Fibroblast of pulmonary artery (primary cell): ENCODE measurements at places on chromosomes 12 and 14.
A peak's percentile ranks its signal among the peaks of the same experiment; 100 is the strongest.

DNA sequence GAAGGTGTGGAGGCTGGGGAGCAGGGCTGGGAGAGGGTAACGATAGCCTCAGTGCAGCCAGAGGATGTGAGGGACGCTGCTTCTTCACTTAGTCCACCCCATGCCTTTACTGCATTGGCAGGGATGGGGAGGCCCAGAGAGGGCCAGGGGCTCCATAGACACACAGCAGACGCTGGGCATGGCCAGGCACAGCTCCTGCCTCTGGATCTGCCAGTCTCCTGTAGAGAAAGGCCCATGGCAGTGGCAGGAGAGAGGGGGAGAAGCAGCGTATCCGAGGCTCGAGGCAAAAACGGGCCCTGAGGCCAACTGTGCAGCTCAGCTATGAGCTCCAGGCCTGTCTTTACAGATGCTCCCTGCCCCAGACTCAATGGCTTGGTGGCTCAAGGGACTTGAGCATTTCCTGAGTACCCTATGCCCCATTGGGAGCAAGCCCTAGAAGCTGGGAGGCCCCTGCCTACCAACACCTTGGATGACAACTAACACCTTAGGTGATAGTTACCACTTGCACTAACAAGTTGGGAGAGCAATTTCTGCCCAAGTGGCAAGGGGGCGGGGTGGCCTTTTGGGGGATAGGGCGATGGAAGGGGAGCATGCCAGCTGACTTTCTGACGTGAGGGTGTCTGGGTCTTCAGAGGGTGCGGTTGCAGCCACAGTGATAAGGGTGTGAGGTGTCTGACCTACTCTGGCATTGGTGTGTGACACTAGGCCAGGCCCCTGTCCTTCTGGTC lies 5.0 kb upstream of the LBHD2 start:
- DNase-seq: no peak

GRCh38 chr12:81330480-81330879 lies 252.6 kb downstream of the ACSS3 start:
- DNase-seq: no peak

DNA sequence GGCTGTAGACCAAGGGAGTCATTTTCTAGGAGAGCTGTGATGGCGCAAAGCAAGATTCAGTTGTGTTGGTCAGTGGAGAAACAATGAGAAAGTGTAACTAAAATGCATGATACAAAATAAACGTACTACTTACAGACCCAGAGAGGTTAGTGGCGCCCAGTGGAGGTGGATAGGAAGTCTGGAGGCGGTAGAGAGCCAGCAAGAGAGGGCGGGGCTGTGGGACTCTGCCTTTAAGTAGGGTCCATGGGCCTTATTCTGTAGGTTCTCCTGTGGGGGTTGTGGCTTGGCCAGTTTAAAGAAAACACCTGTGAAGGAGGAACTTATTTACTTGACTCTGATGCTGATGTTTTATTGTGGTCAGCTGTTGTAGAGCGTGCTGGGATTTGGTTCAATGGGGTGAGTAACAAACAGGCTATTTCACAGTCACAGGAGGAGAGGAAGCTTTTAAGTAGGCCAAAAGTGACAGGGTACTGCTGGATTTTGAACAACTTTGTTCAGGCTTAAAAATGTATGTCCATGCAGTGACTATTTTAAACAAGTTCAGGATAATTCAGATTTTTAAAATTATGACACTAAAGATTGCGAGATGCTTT lies 1097.7 kb downstream of the TMTC2 start:
- DNase-seq: no peak

DNA sequence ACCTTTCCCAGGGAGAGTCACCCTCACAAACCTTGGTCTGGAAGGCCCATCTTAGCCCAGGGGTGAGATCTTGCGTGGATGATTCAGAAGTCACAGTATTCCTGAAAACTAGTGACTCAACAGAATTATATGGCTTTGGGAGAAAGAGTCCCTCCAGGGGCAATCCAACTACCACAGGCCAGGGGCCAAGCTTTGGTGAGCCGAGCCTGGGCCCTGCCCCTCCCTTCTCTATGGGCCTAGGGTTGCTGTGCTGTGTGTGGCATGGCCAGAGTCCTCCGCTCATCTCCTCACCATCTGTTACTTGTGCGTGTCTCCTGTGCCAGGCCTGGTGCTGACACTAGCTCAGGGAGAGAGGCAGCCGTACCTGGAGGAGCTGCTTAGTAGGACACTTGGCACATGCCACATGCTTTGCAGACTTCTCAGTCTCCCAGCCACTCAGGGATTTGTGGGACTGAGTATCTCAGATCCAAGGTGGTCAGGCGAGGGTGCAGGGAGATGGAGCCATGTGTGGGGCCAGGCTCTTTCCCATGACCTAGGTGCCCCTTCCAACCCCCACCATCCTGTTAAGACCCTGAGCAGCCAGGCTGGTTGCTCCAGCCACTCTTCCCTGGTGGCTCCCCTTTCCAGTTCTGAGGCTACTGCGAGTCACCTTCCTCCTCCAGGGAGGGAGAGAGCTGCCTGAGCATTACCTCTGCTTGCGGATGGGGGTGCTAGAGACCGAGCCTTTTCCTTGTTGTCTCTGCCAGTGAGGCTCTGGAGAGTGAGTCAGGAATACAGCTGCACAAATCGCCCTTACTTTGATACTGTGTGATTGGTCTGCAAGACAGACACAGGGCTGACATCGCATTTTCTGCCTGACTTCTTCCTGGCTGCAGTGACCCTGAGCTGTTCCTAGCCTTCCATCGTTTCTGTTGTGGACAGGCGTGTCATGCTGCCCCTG lies 94.1 kb downstream of the SLC25A47 start:
- peak; percentile 91 for DNase-seq
